ENCODE measurements at places on chromosomes 1 and 21.

DNA sequence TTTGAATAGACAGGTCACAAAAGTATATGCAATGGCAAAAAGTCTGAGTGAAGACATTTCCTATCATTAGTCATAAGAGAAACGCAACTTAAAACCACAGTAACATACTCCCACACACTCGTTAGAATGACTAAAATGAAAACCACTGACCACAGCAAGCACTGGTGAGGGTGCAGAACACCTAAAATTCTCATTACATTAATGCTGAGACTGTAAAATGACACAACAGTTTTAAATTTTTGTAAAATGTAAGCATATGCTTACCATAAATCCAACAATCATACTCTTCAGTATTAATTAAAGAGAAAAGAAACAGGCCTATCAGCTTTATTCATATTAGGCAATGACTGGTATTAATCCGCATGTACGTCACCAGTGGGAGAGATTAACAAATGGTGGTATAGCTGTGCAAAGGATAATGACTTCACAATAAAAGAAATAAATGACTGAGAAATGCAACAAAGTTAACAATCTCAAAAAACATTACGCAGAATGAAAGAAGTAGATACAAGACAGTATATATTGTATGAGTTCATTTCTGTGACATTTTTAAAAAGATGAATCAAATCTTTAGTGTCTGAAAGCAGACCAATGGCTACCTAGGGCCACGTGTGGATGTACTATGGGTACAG lies 253.5 kb downstream of the AKT3 start:
- peak; percentile 98 for DNase-seq

- peak; percentile 39 for DNase-seq
Measured at GRCh38 chr1:182996816-182997215, 26.4 kb upstream of the LAMC1 start.

DNA sequence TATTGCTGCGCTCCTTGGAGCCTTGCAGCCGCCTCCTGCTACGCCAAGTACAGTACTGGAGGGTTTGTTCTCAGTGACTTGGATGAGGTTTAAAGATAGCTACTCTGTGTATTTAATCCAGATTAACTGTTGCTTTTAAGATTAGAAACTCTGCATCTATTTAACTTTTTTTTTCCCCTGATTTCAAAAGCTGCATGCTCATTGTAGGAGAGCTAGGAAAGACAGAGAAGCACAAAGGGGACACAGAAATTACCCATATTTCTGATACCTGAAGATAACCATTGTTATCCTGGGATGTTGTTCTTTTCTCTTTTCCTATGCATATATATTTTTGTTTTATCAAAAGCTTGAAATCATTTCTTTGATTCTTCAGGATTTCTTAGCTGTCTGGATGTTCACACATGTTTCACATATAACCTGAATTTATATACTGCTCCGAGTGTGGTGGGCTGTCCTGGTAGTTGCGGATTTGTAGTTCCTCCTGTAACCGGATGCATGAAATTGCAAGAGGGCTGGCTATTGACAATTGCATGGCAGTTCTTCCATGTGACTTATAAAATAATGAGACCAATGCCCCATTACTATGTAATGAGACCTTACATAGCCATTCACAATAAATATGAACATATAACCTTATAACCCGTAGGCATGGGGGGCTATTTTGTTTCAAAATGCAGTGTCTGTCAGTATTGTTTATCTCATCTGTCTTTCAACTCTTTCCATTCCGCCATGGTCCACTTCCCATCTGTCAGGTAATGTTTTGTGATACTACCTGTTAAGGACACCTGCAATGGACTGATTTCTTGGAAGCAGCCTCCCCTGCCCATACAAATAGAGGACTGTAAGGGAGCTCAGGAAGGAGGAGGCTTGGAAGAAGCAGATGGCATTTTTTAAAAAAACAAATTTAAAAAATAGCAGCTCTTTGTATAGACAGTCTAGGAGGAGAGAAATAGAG lies 1.4 kb downstream of the RAVER2 start:
- peak; percentile 47 for DNase-seq

DNA sequence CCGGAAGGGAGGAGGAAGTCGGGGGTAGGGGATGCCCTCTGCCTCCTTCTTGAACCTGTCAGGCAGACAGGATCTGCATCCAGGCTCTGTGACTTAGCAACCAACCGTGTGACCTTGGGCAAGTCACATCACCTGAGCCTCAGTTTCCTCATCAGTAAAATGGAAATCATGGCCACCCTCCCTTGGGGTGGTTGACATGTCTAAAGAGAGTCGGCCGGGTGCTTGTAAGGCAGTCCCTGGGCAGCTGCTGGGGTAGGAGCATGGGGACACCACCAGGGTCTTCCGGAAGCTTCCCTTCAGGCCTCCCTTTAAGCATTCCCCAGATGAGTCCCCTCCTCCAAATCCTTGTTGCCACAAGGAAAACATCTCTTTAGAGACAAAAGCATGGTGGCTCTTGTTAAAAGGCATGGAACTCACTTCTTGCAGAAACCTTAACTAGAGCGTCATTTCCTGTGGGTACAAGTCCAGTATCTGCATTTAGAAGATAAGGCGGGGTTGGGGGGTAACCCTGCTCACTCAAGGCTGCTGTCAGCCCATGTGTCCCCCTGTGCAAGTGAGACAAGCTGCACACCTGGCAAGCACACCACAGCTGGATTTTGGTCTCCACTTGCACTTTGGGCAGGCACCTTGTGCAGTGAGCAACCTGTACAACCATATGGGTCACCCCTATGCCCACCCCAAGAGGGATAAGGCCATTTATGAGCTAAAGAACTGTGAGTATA lies 10.4 kb downstream of the CLCNKB start:
- no peak for DNase-seq

GRCh38 chr1:198268784-198269645 lies 112.2 kb downstream of the NEK7 start:
- DNase-seq, result no peak

- DNase-seq, result peak; percentile 3
Measured at GRCh38 chr1:16046842-16047241, 3.3 kb downstream of the CLCNKB start.

- no peak for DNase-seq
Measured at GRCh38 chr1:218693599-218693998, 348.5 kb downstream of the TGFB2 start.

DNA sequence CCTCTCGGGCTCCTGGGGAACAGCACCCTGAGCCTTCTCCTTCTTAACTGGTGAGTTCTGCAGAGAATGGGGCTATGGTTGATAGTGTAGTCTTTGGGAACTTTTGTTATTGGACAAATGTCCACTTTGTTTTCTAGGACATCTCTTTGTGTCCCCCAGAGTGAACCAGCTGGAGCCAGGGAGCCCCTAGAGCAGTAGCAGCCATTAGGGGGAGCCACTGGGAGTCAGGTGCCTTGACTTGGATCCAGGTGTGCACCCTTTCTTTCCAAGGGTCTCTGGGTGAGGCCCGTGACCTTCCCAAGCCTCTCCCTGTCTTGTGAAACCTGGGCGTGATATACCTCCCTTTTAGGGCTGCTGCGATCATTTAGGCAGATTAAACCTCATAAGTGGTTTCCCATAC lies 36.9 kb downstream of the ABCG1 start:
- no peak for DNase-seq

GRCh38 chr1:173507847-173508209 lies 30.7 kb downstream of the PRDX6 start:
- DNase-seq, result no peak

DNA sequence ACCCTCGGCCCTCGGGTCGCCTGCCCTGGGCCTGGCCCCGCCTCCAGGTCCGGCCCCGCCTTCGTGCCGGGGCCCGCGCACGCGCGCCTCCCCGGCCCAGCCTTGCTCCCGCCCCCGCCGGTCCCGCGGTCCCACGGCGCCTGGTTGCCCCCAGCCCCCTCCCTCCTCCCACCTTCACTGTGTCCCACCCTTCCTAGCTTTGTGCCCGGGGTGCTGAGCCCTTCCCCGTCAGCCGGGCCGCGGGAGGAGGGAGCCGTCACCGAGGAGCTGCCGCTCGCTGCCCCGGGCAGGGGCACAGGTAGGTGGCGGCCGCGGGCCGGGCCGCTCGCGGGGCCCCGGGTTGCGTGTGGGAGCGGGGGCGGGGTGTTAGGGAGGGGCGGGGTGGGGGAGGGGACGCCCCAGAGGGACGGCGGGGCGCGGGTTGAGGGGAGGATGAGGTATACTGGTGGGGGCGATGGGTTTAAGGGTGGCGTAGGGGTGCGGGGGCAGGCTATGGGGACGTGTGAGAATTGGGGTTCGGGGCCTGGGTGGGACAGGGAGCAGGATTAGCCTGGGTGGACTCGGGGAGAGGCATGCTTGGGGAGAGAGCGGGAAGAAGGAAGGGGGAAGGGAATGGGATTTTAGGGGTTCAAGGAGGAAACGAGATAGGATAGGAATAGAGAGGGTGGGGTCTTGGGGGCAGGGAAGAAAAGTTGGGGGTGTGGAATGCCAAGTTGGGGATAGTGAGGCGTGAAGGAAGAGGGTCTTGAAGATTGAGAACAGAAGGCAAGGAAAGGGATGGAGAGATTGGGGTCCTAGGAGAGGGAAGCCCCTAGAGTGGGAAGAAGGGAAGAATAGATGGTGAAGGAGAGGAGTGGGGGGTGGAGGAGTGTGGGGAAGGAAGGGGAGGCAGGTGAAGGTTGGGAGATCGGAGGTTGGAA lies at the start of gene LRRC42:
Gene LRRC42 (plus strand): TSS at position 99 of the 920 bp plus-strand sequence. CDS start 5,650 bp downstream, outside the sequence.
- DNase-seq, result no peak

- no peak for DNase-seq
Measured at GRCh38 chr1:154407198-154408091, 2.3 kb downstream of the IL6R start.

GRCh38 chr1:87730274-87731216 lies 401.9 kb downstream of the LMO4 start:
- peak; percentile 2 for DNase-seq

- DNase-seq, result peak; percentile 63
Measured at GRCh38 chr1:78918157-78918556, 88.4 kb downstream of the ADGRL4 start.

DNA sequence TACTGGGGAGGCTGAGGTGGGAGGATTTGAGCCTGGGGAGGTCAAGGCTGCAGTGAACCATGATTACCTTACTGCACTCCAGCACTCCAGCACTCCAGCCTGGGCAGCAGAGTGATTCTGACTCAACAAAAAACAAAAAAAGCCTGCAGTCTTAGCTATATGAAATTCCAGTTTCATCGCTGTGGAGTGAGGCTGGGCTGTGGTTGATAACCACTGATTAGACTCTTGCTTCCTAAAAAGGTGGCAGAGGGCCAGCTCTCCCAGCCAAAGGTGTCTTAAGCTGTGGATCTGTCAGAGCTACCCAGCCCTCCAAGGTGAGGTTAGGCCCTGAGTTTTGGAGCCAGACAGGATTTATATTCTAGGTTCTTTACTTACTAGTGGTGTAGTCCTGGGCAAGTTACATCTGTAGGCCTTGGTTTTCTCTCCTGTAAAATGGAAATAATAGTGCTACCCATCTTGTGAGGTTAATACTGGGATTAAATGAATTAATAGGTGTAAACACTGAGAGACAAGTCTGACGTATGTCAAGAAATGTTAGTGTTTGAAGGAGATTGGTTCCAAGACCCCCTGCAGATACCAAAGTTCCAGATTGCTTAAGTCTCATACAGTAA lies 35.9 kb downstream of the TMCC2 start:
- DNase-seq, result peak; percentile 79

- no peak for DNase-seq
Measured at GRCh38 chr1:116529681-116530080, 41.1 kb downstream of the CD58 start.

GRCh38 chr1:11483581-11484320 lies 4.8 kb downstream of the DISP3 start:
- DNase-seq, result no peak

All from amniotic epithelial cell (primary cell).